ENCODE measurements at places on chromosomes 2 and 18.

DNA sequence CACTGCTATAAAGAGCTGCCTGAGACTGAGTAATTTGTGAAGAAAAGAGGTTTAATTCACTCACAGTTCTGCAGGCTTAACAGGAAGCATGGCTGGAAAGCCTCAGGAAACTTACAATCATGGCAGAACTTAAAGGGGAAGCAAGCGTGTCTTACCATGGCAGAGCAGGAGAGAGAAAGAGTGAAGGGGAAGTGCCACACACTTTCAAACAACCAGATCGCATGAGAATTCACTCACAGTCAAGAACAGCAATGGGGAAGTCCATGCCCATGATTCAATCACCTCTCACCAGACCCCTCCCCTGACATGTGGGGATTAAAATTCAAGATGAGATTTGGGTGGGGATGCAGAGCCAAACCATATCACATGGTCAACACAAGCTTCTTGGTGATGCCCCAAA is 34.7 kb upstream of the CDK5R2 start:
- no peak for DNase-seq

DNA sequence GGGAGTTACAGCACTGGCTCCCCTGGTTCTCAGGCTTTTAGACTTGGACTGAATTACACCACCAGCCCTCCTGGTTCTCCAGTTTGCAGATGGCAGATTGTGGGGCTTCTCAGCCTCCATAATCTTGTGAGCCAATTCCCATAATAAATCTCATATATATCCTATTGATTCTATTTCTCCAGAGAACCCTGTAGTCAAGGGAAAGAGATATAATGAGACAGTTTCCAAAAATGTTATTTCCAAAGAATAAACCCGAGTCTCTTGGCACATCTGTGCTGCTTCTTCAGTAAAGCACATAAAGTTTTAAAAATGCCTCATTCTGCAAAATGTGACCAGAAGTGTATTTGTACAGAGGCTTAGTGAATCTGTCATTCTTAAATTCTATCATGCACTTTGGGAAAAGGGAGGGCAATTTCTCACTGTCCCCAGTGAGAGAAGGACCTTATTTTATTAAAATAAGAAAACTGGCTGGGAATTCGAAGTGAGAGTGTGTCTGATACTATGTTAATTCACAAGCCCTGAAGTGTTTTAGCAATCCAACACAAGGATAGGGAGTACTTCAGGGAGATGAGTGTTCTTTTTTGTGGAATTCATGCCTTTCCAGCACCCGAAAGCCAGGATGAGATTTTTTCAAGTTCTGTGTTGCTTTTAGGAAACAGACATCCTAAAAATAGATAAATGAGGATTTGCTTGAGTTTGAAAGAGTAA is 282.4 kb upstream of the CHAC2 start:
- no peak for DNase-seq

DNA sequence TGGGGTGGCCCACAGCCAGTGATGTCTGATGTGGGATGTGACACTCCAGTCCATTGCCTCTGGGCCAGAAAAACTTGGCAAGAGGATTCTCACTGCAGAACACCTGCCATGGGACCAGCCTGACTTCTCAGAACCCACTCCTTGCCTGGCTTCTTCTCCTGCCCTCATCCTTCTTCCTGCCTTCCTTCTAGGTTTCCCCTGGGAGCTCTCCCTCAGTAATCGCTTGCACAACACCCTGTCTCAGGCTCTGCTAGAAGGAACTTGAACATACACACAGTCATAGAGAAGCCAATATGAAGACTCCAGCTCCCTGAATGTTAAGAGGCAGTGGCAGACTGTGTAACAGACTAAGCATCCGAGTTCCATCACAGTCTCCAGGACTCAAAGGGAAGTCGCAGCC is 4.3 kb upstream of the COL6A3 start:
- no peak for DNase-seq

DNA sequence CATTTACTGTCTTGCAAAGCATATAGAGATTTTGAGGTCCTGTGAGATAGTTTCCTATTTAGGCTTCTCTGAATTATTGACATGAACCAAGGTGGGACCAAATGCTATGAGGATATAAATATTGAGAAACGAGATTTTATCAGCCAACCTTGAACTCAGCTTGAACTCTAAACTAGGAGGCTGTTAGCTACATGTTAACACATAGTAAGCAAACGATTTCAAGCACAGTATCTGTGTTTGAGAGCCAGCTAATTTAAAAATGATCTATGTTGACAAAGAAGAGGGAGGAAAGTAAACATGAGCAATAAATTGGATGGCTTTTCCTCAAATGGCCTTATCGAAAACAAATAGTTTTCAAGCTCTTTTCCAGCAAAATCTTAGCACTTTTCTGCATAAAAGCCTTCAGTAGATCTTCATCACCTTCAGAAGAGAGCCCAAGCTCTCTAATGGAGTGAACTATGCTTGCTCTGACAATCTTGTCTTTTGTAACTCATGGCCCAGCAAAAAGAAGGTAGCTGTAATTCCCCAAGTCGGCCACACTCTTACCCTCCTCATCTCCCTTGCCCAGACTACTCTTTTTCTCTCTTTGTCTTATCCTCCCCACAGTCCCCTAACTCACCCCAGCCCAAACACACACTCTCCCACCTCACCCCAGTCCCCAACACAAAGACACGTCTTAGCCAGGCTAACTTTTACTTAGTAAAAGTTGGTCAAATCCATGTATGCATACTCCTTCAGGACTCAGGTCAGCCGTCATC is 14.7 kb downstream of the CD28 start:
- no peak for DNase-seq

DNA sequence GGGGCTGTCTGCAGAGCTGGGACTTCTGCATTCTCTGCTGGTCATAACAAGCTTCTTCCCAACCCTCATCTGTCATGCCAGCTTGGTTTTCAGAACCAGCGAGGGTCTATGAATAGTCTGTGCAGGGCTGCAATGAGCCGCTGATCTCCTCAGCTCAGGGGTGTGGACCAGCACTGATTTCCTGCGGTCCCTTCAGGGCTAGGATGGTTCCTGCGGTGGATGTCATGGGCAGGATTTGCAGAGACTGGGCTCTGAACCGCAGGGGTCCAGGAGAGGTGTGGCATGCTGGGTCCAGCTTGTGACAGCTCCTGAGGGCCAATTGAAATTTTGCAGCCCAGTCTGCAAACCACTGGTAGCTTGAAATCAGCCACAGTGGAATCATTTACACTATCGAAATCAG is 188.2 kb upstream of the AGAP1 start:
- no peak for DNase-seq

- DNase-seq = no peak
Measured at GRCh38 chr18:11909591-11910026, 1.5 kb upstream of the MPPE1 start.

DNA sequence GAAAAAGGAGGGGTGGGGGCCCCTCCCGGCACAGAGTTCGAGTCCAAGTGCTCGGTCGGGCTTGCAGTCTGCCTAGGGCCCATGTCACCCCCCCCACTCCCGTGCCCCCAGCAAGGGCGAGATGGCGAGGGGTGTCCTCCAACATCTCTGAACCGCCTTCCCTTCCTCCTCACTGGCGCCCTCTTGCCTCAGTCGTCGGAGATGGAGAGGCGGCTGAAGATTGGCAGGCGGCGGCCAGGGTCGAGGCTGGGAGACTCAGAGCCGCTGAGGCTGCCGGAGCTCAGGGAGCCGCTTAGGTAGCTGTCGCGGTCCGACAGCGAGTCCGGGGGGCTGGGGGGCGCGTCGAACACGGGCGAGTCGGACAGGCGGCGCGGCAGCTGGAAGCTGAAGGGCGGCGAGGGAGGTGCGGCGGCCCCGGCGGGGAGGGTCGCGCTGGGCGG is 2.3 kb downstream of the ZFP36L2 start:
- DNase-seq = peak; percentile 79

DNA sequence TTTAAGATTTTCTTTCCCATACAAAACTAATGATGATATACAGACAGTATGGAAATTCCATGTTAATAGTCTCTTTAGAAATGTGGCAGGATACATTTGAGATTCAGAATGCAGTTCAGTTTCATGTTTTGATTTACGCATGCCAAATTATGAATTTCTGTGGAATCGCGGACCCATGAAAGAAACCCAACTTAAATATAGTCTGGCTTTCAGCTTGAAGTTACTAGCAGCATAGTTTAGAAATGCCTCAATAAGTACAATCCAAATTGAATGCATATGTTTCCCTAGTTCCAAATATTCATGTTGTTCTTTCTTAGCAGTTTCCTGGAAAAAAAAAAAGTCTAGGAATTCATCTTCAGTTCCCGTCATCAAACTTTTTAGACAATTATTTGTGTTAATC is 164.1 kb upstream of the RASGRP3 start:
- DNase-seq = no peak

All from stimulated activated CD4-positive, alpha-beta T cell treated with anti-CD3 and anti-CD28 coated beads, Interleukin-15, amount 100 ng/mL, for 24 hours (primary cell).